ENCODE measurements at places on chromosomes 4 and X.

GRCh38 chrX:8848911-8849310, 47.7 kb upstream of the FAM9A start:
- DNase-seq: no peak

DNA sequence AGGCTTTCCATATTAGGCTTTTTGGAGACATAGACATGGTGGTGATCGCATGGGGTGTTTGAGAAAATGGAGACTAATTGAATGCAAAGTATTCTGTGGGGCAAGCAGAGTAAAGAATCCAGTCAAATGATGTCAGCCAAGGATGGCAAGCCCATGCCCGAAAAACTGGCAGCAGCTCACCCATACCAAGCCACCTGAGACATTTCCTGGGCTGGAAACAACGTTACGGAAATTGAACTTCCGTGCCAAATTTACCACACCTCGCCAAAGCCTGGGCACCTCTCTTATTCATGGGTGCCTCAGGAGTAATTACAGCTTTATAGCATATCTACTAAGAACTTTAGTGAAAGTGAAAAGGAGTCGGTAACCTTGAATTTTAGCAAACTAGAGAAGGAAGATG, 166.4 kb downstream of the CBR4 start:
- DNase-seq: no peak

DNA sequence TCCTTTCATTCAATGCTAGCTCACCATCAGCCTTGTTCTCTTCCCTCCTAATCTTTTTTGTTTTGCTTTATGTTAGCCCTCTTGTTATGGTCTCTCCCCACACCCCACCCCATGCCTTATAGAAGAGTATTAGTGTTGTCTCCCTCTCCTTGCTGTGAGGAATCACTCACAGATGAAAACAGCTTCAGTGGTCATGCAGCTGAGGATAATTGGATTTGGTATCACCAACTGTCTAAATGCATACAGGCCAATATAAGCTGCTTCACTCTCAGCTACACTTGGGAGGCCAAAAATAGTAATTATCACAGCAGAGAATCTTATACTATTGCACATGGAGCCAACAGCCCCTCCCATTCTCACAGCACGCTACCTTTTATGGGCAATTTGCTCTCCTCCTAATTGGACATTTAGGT, 494.6 kb upstream of the FAM241A start:
- DNase-seq: no peak

GRCh38 chr4:70671091-70671490, 4.8 kb upstream of the JCHAIN start:
- DNase-seq: no peak

DNA sequence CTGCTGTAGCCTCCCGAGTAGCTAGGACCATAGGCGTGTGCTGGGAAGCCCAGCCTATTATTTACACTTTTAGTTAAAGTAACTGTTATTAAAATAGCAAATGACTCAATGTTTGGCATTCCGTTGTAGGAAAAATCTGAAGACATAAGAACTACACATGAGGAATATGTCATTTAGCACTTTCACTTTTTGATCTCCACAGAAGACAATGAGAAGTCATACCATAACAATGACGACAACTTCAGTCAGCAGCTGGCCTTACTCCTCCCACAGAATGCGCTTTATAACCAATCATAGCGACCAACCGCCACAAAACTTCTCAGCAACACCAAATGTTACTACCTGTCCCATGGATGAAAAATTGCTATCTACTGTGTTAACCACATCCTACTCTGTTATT, 6.7 kb downstream of the GPR34 start:
- no peak for DNase-seq

DNA sequence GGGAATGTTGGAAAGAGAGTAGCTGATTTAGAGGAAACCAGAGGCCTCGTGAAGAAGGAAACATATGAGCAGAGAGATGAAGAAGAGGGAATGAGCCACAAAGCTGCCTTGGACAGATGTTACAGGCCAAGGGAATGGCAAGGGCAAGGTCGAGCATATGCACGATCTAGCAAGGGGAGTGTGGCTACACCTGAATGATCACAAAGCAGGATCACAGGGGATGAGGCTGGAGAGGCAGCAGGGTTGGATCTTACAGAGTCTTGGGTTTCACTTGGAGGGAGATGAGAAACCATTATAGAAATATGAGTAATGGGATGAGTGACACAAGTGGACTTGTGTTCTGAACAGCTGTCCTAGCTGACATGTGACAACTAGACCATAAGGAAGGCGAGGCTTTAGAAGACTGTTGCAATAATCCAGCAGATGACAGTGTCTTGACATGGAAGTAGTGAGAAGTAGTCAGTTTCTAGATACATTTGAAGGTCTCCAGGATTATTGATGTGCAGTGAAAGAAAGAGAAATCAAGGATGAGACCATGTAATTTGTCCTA, 58.7 kb downstream of the RASGEF1B start:
- no peak for DNase-seq

GRCh38 chr4:98778206-98778605, 119.8 kb upstream of the TSPAN5 start:
- DNase-seq: no peak

DNA sequence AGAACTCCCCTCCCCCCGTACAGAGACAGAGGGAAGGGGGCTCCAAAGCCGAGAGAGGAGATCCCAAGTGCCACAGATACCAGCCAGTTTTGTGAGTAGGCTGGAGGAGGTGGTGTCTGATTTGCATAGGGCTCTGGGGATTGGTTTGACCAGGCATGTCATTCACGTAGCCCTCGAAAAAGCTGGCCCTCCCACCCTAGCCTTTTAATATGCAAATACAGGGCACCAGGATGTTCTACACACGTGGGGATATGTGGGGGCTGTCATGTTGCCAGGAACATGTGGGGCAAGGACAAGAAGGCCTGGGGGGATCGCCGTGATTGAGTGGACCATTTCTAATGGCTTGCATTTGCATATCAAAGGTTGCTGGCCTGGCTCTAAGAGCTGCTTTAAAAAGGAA, 272.9 kb downstream of the PPP1R2C start:
- DNase-seq: no peak

- no peak for DNase-seq
These were observed 34.0 kb upstream of the SORBS2 start for GRCh38 chr4:185845966-185846365.

DNA sequence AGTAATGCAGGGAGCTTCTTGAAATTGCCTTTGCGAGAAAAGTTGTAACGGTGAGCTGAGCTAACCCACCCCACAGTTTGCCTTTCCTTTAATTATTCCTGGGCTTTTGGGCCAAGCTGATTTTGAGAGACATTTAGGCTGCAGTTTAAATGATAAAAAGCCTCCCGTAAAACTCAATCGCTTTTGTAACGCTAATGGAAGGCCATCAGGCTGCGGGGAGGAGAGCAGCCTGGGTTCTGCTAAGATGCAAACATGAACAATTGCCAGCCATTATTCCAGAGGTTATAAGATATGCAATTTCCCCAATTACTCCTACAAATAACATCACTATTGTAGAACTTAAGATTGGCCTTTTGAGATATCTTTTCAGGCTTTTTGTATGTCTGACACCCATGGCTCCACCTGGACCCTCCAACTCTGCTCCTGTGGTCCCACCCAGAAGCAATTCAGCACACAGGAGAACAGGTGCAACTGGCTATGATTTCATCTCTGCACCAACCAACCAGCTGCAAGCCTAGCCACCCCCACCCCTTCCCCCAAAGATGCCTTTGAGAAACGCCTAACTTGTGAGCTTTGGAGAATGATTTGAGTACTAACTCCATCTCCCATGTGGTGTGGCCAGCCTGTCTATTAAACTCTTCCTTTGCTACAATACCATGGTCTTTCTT, 108.2 kb upstream of the FAM9C start:
- no peak for DNase-seq

DNA sequence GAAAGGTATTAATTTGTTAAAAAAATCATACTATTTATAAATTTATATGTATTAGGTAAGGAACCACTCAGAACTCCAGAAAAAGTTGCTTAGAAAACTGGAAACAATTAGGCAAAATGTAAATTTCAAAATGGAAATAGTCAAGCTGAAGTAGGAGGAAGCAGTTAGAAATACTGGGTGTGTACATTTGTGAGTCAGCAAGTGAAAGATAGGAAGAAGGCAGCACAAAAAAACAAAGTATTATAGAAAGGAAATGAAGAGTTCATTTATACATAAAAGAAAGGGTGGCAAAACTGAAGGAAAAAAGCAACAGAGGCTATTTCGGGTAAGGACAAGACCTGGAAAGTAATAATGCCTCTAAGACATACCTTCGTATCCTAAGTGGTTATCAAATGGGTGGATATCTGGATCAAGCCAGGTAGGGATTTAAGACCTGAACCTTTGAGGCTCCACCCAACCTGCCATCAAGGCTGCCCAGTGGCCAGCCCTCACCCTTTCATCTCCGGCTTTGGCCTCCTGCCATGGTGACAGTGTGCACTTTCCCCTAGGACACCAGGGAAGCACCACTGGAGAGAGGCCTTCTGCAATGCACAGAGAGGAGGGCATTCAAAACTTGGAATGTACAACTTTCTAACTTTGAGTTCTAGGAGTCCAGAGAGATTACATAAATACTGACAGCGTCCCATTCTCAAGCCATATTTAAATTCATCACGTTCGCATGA, at the start of gene LRRC66:
LRRC66 (minus strand) TSS at position 428 of the 722 bp plus-strand sequence. CDS start 2,750 bp downstream, outside the sequence.
- no peak for DNase-seq

- no peak for DNase-seq
These were observed 251.9 kb upstream of the NR3C2 start for GRCh38 chr4:148693913-148694649.

DNA sequence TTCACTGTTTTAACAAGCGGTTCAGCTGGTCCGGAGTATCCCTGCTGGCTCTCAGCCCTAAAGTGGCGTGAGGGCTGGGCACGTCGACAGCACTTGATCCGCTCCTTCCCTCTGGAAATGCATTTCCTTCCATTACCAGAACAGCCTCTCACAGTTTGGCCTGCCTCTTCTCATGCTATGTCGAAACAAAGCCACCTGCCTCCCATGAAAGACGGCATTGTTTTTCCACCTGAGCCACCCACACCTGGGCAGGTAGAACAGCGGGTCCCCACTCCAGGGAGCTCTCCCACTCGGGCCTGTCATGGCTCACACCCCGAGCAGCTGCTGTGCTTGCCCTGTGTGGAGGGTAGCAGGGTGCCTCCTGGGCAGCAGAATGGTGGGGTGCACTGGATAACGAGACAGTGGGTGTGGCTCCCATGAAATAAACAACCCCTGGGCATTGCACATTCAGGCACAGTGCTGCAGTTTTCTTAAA, 86.2 kb downstream of the FHDC1 start:
- DNase-seq: no peak

GRCh38 chr4:139819082-139819481, 153.5 kb downstream of the MGST2 start:
- no peak for DNase-seq

- no peak for DNase-seq
These were observed 426.8 kb downstream of the HNRNPD start for GRCh38 chr4:81946996-81947395.

DNA sequence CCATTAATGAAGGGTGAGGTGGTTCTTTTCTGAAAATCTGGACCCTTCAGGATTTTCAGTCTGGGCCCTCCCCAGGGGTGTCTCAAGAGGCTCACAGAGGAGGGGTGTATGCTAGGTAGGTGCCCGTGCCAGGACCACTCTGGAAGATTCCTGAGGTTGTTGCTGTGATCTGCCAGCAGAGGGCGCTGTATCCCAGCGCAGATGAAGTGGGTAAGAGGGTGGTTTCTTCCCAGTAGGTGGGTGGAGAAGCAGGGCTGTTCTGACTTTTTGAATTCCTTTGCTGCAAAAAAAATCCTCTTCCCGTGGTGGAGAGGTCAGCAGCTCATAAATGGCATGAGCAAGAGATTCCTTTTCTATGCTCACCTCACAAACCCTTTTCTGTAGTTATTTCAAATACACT, 51.1 kb downstream of the SCML1 start:
- DNase-seq: peak; percentile 13

GRCh38 chr4:21947791-21948346, 703 bp downstream of the KCNIP4 start:
- no peak for DNase-seq

DNA sequence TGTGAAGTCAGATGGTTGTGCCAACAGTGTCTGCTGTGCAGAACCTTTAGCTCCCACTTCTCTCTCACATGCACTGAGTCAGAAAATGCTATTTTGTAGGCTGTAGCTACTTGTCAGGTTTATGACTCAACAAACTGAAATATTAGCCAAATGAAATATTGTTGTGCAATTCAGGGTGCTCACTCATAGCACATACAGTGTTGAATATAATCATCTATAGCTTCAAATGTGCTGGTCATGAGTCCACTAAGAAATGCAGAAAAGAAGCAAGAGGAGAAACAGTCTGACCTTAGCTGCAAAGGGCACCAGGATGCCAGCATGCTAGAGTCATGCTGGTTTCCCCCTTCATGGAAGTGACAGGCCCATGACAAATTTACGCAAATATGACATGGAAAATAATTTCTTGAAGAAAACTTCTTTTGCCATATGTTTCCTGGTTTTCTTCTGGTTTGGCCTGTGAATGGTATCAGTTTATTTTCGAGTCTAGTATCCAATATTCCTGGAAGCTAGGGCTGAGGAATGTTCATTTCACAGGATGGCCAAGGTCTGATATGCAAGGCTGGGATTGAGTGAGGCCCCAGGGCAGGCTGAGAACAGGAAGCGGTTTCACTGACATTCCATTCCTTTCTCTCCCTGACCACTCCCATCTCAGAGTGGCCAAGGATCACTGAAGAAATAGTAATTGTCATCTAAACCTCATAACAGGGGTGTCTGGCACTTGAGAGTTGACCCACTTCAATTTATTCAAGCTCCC, 10.3 kb upstream of the CXCL2 start:
- no peak for DNase-seq

GRCh38 chrX:7254144-7254543, 106.2 kb upstream of the PUDP start:
- no peak for DNase-seq

DNA sequence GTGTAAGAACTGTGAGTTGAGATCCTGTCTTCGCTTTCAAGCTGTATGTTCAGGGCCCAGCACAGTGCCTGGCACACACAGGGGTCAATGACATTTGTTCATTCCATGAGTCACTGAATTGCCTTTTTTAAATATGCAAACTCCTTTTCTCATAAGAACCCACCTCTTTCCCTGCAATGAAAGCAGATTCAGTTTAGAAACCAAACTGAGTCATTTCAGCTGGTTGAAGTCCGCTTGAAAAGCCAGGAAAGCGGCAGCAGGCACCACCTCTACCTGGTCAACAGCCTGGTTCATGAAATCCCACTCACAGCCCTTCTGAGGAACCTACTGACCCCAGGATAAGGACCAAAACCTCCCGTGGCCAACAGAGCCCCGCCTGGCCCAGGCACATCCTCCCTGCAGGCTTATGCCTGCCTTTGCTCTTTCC, 4.5 kb upstream of the C1QTNF7 start:
- DNase-seq: no peak

DNA sequence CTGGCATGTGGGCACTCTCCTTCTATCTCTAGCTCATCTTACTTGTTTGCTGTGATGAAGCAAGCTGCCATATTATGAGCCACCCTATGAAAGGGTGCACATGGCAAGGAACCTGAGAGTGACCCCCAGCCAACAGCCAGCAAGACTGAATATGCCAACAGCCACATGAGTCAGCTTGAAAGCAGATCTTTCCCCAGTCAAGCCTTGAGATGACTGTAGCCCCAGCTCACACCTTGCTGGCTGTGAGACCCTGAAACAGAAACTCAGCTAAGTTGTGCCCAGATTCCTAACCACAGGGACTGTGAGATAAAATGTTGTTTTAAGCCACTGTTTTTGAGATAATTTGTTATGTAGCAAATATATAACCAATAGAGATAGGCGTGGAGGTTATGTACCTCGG, 36.2 kb downstream of the KDM5C start:
- no peak for DNase-seq

All from activated T-helper 1 cell treated with anti-CD3 and anti-CD28 coated beads, Interleukin-2, amount 50 U/mL, for 16 hours (primary cell).